ENCODE measurements at places on chromosomes 1 and 21.

DNA sequence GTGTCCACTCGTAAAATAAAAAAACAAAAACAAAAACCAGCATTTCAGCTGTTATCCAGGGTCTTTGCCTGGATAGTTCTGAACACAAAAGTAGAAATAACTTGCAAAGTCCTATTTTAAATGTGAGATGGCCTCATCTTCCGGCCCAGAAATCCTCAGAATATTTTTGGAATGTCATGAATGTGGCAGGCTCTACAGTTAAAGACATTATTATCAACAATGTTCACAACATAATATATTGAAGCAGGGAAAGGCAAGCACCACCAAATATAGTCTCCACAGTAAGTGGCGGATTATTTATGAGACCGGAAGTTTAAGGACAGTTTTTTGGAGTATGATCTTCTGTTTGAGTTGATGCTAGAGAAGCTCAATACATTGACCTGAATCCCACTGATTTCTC, 1.2 kb upstream of the C1orf198 start:
- DNase-seq = no peak

DNA sequence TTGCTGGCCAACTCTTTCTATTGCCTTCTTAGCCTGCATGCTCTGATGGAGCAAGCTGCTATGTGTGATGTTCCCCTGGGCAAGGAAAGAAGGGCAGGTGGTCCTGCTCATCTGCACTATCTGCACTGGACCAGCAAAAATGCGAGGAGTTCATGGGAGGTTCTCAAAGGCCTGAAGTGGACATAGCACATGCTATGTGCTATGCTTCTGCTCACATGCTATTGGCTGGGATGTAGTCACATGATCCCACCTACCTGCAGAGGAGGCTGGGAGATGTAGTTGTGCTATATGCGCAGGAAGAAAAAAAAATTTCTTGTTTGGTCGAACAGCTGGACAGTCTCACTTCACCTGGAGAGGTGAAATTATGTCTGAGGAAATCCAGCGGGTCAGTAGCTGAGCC, 587.7 kb downstream of the MATN1 start:
- DNase-seq = no peak

DNA sequence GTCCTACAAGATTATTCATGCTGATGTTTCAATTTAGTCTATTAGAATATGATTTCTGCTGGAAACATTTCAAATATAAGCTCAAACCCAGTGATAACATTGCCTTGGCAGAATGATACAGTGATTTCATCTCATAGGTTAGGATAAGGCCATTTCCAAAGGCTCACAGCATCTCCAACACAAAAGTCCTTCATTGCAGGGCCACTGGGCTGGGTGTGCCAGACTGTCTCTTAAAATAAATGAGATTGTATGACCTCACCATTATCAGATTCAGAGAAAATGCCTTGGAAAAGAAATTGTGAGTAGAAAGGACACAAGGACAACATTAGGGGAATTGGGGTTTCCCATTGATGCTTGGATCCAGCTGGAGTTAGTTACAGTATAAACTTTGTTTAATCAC, 30.4 kb downstream of the NGF start:
- no peak for DNase-seq

DNA sequence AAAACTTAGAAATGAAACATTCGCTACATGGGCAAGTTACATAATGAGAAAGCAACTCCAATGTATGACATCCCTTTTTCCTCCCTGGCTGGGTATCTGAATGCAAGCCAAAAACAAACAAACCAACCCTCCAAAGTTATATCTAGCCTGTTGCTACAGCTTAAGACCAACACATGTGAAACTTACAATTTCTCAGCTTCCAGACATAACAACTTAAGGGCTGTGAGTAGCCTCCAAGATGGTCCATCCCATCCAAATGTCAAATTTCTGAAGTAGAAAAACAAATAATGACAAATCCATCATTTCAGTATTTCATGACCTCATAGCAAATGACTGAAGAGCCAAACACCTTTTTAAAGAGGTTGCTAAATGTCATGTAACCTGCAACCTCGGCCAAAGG, 19.9 kb downstream of the SETD4 start:
- no peak for DNase-seq

Data from osteocyte (in vitro differentiated cells).